ENCODE measurements at places on chromosomes 2 and 18. TPM values are rescaled to one million over a fixed set of nuclear protein-coding genes. Genes with fewer than 3 reads are reported as not detected.

- no peak for DNase-seq
These were observed 779 bp downstream of the MALL start for GRCh38 chr2:110114831-110115255.

Gene KLHL30
- 2.1 TPM for total RNA-seq

DNA sequence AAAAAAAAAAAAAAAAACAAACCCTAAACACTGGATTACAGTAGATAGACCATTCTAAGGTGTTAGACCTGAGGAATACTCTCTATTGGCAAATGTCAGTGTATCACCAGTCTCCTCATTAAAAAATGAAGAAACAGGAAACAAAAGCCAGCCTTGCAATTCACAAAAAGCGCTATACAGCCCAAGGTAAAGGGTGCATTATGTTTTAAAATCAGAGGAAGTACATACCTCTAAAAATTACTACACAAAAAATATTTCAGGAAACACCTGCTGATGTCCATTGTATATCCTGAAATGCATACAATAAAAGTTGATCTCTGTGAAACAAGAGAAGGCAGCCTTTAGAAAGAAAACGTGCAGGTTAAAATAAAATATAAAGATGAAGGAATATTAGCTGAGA is 54.9 kb upstream of the TSPYL6 start:
- DNase-seq = peak; percentile 28

DNA sequence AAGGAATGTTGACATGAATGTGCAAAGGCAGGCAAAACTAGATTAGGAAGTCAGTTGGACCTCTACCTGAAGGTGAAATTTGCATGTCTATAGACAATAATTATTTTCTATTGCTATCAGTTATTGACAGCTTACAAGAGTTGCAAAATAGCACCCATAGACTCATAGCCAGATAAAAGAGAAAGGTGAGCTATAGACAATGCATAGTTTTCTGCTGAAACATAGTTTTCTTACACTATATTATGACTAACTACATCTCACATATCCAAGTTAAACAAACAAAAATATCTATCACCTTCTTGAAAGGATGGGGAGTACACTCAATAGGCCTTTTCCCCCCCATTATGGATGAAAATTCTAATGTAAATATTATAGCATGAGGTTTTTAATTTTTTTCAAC is 305.0 kb downstream of the PTH2R start:
- DNase-seq = no peak

All from lung (tissue), 17 donors.